ENCODE measurements at places on chromosomes 5 and 9.
A peak's percentile ranks its signal among the peaks of the same experiment; 100 is the strongest.

GRCh38 chr9:1875921-1876448 is 139.2 kb upstream of the SMARCA2 start:
- DNase-seq: no peak

- DNase-seq: no peak
Measured at GRCh38 chr9:882416-882924, 41.0 kb downstream of the DMRT1 start.

DNA sequence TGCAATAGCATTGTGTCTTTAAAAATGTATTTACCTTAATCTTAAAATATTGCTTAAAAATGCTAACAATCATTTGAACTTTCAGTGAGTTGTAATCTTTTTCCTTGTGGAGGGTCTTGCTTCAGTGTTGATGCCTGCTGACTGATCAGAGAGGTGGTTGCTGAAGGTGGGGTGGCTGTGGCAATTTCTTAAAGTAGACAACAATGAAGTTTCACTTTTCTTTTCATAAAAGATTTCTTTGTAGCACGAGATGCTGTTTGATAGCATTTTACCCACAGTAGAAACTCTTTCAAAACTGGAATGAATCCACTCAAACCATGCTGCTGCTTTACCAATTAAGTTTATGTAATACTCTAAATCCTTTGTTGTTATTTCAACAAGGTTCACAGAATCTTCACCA is 50.8 kb downstream of the NR3C1 start:
- no peak for DNase-seq

GRCh38 chr9:98536542-98537173 is 172.1 kb downstream of the GABBR2 start:
- DNase-seq: peak; percentile 42

DNA sequence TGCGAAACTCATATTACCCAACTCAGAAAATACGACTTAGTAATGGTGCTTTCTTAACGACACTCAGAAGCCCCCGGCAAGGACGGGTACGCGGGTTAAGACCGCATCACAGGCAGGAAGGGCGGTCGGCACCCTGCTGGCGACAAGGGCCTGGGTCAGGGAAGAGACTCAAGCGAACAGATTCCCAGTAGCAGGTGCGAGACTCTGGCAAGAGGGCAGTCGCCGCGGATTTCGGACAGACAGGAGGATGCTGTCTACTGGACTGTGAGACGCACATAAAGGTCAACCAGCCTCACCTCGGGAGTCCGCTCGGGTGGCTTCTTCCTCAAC is 398 bp downstream of the RAPGEF6 start:
- peak; percentile 22 for DNase-seq

- DNase-seq: no peak
Measured at GRCh38 chr9:26341545-26341944, 551.1 kb downstream of the CAAP1 start.

DNA sequence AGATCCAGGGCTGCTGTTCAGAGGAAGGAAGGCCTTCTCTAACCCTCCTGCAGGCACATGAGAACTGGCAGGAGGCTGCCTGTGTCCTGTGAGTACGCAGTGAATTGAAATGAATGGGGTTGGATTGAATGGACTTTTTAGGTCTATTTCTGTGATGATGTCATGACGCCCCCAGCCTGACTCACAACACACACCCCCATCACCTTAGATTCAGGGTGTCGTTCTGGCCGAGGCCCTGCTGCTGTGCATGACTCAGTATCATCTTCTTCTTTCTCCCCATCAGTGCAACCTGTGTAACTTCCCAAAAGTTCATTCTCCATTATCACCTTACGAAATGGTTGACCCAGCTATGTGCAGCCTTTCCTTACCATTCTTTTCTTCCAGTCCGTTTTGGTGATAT is 5.4 kb downstream of the PCAT7 start:
- DNase-seq: no peak

DNA sequence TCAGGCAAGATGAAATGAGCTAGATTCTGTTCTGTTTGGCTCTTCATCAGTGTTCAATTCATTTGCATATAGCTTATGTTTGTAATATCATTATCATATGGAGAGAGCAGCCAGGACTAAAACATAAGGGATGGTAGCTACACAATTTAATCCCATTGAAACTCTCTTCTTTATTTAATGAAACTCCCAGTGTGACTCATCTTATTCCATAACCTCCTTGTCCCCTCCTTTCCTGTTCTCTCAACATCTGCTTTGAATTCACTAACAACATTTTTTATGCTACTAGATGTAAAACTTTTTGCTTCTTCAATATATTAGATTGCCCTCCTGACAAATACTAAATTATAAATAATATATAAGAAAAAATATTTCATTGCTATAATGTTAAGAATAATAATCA is 1823.4 kb downstream of the MAT2B start:
- no peak for DNase-seq

DNA sequence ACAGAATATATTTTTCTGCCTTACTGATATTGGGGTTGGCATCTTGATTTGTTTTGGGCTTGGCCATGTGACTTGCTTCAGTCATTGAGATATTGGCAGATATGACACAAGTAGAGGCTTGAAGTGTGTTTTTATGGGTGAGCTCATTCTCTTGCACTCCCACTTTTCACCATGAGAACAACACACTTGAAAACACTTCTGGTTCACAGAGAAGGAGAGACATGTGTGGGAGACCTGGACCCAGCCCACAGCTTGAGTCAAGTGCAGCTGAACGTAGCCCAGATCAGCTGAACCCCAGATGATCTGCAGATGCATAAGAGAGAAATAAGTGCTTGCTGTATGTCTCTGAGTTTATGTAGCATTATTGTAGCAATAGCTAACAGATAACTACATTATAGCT is 155.4 kb downstream of the SEMA6A start:
- no peak for DNase-seq

- DNase-seq: no peak
Measured at GRCh38 chr9:33103501-33104281, 27.2 kb upstream of the SMU1 start.
